ENCODE measurements at places on chromosomes 16 and 17.

DNA sequence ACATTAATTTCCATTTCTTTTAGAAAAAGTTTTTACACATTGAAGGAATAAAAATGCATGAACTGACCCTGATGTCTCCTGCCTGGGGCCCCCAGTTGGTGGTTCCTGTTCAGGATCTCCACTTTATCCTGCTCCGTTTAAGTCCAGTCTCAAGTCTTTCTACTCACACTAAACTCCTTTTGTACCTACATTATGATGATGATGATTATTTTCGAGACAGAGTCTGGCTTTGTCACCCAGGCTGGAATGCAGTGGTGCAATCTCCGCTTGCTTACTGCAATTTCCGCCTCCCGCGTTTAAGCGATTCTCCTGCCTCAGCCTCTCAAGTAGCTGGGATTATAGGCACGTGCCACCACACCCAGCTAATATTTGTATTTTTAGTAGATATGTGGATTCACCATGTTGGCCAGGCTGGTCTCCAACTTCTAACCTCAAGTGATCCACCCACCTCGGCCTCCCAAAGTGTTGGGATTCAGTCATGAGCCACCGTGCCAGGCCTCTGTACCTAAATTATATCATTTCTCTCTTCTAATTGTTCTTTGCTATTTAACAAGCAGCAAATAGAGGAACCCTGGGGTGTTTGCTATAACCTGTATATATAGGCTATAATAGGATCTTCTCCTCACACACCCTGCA lies 2.2 kb upstream of the FOXK2 start:
- no peak for DNase-seq

- DNase-seq, result no peak
Measured at GRCh38 chr17:79797492-79798298, 818 bp upstream of the CBX8 start.

DNA sequence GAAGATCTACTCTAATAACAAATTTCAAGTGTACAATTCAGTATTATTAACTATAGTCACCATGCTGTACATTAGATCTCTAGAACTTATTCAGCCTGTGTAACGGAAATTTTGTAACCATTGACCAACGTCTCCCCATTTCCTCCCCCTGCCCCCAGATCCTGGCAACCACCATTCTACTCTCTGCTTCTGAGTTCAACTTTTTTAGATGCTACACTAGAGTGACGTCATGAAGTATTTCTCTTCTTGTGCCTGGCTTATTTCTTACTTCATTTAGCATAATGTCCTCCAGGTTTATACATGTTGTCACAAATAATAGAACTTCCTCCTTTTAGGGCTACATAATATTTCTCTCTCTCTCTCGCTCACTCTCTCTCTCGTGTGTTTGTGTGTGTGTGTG lies 157.5 kb downstream of the ANKFN1 start:
- DNase-seq, result no peak

DNA sequence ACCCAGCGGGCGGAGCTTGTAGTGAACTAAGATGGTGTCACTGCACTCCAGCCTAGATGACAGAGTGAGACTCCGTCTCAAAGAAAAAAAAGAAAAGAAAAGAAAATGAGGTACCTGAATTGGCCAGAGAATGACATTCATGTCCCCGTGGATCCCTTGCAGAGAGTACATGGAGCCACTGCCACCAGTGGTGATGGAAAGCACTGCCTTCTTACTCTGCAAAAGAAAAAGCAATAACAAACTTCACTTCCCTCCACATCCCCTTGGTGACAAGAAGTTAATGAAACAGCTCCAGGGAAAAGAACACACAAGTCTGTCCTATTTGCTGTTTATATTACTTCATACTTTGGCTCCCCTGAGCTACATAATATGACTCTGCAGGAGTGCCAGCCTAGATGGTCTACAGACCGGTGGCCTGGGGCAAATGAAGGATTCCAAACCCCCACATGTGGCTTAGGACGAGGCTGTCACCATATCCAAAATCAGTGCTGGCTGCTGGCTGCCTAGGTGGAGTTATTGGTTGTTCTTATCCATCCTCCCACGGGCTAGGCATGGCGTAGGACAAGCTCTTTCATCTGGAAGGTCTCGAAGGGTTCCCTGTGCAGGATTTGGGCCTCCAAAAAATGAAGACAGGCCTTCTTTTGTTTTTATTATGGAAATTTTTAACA lies 13.3 kb downstream of the NQO1 start:
- DNase-seq, result no peak

DNA sequence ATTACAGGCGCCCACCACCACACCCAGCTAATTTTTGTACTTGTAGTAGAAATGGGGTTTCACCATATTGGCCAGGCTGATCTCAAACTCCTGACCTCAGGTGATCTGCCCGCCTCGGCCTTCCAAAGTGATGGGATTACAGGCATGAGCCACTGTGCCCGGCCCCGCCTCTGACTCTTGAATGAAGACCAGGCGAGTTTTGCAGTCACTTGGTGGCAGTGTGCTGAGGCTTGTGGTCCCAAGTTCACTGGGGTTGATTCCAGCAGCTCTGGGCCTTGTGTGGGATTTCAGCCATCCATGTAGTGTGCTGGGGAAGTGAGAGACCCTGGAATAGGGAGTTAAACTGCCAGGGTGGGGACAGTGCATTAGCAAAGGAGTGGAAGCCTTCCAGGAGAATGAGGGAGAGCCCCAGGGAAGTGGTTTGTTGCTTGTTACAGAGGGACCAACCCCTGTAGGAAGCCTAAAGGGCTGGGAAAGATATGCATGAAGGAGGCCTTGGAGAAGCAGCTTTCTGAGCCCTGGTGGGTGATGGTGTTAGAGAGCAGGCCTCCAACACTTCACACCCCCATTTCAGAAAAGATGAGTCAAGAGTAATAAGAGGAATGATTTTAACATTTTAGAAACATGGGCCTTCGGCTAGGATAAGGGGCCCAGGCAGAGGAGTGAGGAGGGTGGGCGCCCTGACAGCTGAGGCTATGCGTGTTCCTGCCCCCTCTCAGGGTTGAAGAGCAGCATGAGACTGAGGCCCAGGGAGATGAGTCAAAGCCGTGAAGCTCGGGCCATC lies 14.5 kb downstream of the PSKH1 start:
- no peak for DNase-seq

Data from HCEC 1CT (cell line).